ENCODE measurements at places on chromosomes 12 and 14. TPM values are rescaled to one million over a fixed set of nuclear protein-coding genes. Genes with fewer than 3 reads are reported as not detected.

- DNase-seq = peak; percentile 71
Observed at GRCh38 chr14:94540031-94540794, 21.0 kb upstream of the SERPINA4 start.

DNA sequence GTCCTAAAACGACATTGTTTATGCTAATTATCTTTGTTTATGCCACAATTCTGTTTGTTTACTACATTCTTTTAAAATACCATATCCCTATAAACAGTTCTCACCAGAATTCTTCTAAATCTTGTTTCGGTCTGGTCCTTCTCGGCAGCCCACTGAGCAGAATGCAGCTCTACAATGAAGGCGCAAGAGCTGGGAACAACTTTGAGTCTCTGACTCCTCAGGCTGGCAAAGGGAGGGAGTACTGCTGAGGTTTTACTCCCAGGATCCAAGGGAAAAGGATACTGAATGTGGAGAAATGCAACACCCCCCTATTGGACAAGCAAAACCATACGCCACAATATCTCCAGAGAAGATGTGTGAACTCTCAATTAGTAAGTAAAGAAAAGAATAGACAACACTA lies 5.4 kb downstream of the SOX5 start:
- DNase-seq = no peak

OR6C2 gene
- total RNA-seq = not detected

RPGRIP1 gene
- not detected for total RNA-seq

- DNase-seq = no peak
Observed at GRCh38 chr14:34104489-34105397, 153.9 kb upstream of the EGLN3 start.

SPRYD3 gene
- total RNA-seq = 25.7 TPM

DNA sequence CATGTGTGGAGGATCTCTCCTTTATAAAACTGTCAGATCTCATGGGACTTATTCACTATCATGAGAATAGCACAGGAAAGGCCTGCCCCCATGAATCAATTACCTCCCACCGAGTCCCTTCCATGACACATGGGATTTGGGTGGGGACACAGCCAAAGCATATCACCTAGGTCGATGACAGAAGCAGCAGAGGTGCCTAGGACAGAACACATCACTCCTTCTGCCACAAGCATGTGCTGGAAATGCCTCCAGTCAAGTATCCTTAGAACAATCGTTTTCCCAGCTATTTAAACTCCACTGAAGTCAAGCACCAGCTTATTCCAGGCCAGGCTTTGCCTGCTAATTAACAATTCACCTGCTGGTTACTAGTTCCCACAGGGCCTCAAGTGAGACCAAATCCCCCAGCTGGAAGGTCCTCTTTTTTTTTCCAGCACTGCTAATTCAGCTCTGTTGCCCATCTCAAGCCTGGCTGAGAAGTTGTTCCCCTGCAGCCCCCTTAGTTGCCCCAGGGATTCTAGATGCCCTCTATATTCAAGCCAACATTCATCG lies 212.3 kb upstream of the NUDT4 start:
- DNase-seq = no peak

DNA sequence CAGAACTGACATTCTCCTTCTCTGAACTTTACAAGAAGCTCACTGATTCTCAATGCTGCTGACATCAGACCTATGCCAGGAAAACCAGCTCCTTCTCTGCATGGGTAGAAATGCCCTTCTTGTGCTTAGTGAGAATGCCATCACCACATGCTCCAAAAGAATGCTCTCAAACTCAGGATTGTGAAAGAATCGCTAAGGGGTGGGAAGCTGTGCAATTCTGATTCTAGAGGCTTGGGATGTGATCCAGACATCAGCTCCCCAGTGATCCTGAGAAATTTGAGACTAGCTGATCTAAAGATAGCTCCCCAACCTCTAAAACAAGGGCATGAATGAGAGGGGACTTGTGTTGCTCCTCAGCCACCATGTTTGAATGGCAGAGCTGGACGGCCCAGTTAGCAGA lies 113.2 kb downstream of the DPF3 start:
- DNase-seq = peak; percentile 74

- no peak for DNase-seq
Observed at GRCh38 chr14:100147691-100148464, 11.6 kb downstream of the DEGS2 start.

GRCh38 chr12:116673681-116674111 lies 64.2 kb downstream of the SPRING1 start:
- no peak for DNase-seq

DNA sequence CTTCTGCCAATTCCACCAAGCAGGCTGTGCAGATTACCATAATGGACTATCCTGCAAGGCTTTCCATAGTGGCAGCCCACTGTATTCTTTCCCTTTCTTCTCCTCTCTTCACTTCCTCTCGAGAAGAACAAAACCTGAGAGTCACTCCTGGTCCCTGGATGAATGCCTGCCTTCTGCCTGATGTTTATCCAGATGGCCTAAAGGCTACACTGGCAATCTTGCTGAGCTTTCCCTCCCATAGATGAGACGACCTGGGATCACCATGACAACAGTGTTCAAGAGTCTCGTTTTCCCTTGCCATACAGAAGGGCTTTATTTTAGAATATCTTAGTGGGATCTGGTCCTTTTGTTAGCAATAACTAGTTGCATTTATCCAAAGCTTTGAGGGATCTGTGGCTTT lies 142.3 kb downstream of the RTN1 start:
- no peak for DNase-seq

GRCh38 chr12:47741340-47741703 lies 16.0 kb upstream of the ENDOU start:
- peak; percentile 98 for DNase-seq

UNC79 gene
- total RNA-seq = 0.67 TPM

DNA sequence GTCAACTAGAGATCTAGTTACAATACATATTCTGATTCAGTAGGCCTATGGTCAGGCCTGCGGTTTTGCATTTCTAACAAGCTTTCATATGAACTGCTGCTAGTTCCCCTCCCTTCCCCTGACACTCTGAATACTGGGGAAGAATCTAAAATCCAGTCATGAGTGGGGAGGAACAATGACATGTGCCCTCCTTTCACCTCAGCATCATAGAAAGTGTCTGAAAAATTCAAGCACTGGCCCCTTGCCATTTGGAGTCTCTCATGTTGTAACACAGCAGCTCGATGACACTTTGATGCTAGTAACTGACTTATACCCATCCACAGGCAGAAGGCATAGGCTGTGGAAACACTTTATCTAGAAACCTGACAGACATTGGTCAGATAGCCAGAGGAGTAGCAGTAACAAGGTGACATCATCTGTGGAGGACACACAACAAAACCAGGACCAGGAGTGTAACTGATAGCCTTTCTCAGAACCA lies 161.9 kb upstream of the RASSF8 start:
- no peak for DNase-seq

DNA sequence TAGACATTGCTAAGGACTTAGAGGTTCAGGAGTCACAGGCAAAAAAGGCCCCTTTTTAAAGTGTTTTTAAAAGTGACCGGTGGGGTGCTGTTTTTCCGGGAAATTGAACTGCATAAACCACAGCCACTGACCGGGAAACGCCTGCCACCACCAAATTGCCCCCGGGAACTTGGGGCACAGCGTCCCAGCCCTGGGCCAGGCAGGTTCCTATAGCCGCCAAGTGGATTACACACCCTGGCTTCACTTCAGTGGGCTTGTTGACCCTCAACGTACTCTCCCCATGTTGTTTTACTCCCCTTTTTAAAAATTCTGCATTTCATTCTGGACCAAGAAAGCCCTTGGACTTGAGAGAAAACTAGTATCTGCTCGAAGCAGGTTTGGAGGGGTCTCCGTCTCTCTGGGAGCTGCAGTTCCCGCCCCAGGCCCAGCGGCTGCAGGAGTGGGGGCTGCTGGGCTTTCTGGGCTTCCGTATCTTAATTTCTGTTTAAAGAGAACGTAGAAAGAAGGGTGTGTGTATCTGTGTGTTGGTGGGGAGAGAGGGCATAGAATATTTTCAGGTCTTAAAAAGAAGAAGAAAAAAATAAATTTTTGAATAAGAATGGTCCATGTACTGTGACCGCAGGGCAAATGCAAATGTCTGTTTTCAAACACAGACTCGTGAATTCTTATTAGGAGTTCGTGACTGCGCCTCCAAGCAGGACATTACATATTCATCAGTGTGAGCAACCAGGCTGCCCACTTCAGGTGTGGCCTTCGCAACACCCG lies 82.9 kb downstream of the PAPOLA start:
- DNase-seq = no peak

- DNase-seq = peak; percentile 40
Observed at GRCh38 chr14:70045844-70046535, 142.8 kb downstream of the SLC8A3 start.
